Stimulated activated CD4-positive, alpha-beta T cell treated with anti-CD3 and anti-CD28 coated beads, Interleukin-4, amount 100 ng/mL, for 48 hours (primary cell): ENCODE measurements at places on chromosomes 13 and 19.

GRCh38 chr19:7547159-7547558 is 11.6 kb downstream of the PNPLA6 start:
- DNase-seq, result no peak

- DNase-seq, result no peak
Observed at GRCh38 chr19:37078717-37079032, 442 bp downstream of the ZNF420 start.

GRCh38 chr13:95153647-95154412 is 147.4 kb downstream of the ABCC4 start:
- no peak for DNase-seq

DNA sequence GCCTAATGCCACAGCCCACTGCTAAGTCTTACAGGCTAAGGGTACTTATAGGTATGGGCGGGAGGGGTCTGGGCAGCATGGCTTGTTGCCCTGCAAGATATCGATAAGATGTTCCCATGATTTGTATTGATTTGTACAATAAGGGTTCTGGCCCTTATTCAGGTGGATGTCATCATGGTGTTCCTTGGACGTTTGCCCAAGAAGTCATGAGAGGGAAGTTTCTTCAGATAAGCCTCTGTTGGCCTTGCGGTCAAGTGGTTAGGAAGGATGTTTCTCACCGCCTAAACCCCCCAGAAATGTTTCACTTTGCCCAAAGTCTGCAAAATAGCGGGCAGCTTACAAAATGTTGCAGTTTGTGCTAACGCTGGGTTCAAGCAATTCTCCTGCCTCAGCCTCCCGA is 7.3 kb downstream of the PARP4 start:
- DNase-seq, result no peak

GRCh38 chr13:44768239-44768638 is 192.1 kb upstream of the TSC22D1 start:
- no peak for DNase-seq

GRCh38 chr13:43776501-43777079 is 10.2 kb downstream of the ENOX1 start:
- DNase-seq, result no peak

DNA sequence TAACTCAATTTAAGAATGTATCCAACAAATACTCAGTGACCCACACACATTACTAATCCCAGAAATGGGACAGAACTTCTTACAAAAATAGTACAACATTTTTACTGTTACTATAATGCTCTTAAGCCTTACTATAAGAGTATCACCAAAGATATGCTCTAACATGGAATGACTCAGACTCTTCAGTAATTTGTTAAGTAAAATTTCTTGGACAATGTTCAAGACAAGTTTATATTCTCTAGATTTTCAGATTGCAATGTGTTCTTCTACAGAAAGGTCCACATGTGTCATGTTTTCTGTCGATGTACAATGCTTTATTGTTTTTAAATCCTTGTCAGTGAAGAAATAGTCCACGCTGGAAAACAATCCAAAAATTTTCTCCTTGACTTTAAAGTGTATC is 66.3 kb upstream of the RFXAP start:
- DNase-seq, result no peak

DNA sequence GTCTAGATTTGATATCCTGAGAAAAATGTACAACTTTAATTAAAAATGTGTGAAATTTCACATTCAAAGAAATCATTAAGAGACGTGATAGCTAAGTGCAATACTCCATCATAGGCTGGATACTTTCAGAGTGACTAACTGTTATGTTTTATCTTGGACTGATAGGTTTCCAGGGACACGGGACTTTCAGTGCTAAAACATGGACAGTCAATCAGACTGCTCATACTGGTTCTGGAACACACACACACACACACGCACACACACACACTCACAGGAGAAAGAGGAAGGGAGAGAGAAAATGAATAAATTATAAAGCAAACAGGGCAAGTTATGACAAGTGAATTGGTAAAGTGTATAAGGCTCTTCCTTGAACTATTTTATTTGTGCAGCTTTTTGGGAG is 955.9 kb downstream of the SLITRK5 start:
- no peak for DNase-seq

GRCh38 chr19:12880551-12881171 is 588 bp downstream of the DNASE2 start:
- DNase-seq, result no peak

DNA sequence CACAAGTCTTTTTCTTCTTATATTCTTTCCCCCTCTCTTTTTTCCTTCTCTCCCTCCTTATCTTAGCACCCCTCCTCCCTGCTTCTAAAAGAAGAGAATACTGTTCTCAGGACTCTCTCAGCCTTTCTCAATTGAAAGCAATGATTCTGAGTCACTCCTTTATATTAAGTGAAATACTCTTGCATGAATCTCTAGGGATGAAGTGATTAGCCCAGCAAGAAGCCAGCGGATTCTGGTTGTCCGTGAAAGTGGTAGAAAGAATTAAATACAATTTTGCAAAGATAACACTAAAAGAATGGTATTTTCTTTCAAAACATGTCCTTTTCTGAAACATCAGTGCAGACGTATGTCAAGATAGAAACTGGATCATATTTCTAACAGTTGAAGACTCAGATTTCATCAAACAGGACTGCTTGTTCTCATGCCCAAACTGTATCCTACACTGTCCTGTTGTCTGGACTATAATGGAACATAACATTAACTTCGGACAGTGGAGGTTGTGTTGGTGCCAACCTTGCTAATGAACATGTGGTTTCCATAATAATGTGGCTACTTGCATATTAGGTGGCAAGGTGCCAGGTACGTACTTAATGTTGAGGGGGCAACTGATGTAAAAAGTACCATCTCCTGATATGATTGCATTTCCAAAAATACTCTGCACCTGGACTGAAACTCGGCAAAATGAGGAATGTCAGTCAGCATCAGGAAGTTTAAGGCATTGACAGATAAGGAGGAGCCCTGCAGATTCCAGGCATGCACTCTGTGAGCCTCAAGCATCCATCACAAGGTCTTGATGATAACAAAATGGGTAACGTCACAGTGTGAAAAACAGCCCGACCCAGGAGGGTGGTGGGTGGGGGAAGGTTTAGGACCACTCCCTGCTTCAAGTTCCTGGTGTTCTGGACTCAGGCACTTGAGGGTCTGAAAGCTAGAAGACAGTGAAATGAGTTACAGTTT is 357.2 kb downstream of the DLEU7 start:
- no peak for DNase-seq

DNA sequence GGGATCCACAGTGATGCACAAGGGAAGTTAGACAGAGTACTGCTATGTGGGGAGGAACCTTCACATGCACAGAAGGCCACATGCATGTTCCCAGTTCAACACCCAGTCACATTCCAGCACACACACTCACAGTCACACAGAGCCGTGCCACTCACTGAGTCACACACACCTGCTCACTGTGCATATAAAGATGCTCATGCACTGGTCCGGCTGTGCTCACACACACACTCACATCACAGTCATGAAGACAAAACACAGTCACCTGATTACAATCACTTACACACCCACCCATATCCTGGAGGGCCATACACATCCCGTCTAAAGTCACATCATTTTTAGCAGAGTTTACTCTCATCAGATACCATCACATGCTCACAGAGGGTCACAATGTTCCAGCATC is 478 bp downstream of the CLC start:
- no peak for DNase-seq

- peak; percentile 90 for DNase-seq
Observed at GRCh38 chr19:45677351-45678230, 9.6 kb downstream of the GIPR start.

DNA sequence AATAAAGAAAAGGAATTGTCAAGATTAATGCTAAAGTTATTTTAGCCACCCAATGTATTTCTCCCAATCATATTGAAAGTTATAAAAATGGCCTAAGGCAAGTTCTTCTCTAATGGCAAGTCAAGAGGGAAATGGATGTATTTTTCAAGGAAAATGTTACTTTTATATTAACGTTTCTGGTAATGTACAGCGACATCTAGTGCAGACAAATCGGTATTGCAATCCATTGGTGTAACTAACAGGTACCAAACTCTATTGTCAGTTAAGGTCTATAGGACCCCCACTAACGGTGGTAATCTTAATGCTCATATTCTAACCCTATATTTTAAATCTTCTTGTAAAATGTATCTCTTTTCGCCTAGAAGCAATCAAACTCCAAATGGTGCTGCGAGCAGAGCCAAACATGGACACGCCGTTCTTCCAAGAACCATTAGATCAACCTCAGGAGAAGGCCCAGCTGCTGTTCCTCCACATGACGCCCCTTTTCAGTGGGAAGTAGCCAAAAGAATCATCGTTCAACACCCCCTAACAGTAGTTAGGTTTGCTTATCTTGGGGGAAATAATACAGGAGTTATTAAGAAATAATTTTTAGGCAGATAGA is 98.5 kb upstream of the PABPC3 start:
- DNase-seq, result no peak

GRCh38 chr13:107020393-107020792 is 452.5 kb upstream of the ARGLU1 start:
- DNase-seq, result no peak

DNA sequence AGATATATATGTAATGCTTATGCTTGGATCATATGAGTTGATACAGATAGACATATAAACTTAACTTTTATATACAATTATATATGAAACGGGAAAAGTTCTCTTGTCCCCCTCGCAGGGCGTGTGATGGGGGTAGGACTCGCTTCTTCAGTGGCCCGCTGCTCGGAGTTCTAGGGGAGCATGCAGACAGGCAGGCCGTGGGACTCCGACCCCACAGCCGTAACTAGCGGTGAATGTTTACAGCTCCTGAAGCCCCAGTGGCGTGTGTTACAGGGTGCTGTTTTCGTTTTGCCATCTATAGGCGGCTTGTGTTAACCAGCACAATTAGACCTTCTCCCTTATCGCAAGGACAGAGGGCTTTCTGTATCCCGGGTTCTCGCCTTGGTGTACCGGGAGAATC is 1899.8 kb downstream of the PCDH9 start:
- no peak for DNase-seq
